Liver (tissue), 10 donors: ENCODE measurements at places on chromosomes 6 and 20. TPM values are rescaled to one million over a fixed set of nuclear protein-coding genes. Genes with fewer than 3 reads are reported as not detected.

HSPA12B gene
- polyA plus RNA-seq = 0.76 TPM

PSORS1C1 gene
- polyA plus RNA-seq = 0.08 TPM

PLA2G7 gene
- polyA plus RNA-seq = 1.8 TPM

POU5F1 gene
- polyA plus RNA-seq = 0.32 TPM

DYNLRB1 gene
- polyA plus RNA-seq = 57.8 TPM

OSTM1 gene
- 11.6 TPM for polyA plus RNA-seq

C6orf132 gene
- polyA plus RNA-seq = 0.07 TPM

LIN28B gene
- polyA plus RNA-seq = not detected

COX4I2 gene
- 0.35 TPM for polyA plus RNA-seq

SLC24A3 gene
- polyA plus RNA-seq = 0.43 TPM

C20orf204 gene
- 0.10 TPM for polyA plus RNA-seq

GATA5 gene
- polyA plus RNA-seq = 0.31 TPM

CUTA gene
- 164 TPM for polyA plus RNA-seq
